Stimulated activated naive CD8-positive, alpha-beta T cell treated with anti-CD3 and anti-CD28 coated beads, Interleukin-15, amount 100 ng/mL, for 72 hours (primary cell): ENCODE measurements at places on chromosomes 5 and 9.

DNA sequence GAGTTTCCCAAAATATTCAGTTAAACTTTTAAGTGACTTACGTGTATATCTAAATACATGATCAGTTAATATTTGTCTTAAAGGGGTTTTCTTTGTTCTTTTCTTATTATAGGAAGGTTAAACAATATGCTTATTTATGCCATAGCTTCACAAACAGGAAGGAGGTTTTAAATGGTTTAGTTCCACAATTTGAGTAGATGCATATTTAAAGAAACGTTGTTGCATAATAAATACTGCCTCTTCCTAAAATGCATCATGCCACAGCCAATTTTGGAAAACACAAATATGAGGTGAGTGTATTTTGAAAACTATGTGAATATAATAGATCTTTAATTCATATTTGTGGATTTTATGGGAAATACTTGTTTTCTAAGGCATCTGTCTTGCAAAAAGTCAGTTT is 2.5 kb upstream of the ADRB2 start:
- no peak for DNase-seq

DNA sequence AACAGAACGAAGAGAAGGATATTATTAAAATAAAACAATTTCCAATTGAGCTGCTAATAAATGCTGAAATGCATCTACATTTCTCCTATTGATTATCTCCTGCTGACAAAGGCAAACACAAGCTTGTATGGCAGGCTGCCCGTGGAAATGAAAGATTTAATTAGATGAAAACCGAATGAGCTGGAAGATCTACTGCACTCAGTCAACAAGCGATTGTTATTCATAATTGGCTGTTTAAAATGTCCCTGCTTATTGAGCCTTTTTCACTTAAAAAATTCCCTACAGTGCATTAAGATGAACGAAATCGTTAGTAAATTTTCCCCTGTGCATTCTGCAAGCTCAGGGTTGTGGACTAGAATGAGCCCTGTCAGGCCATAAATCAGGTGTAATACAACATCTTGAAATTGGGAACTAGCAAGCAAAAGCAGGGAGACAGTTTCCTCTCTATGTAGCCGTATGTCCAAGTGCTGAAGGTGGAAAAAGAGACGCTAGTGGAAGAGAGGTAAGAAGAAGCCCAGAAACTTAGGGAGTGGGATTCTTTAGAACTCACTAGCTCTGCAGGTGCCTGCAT is 28.5 kb upstream of the KIF4B start:
- DNase-seq = no peak

- no peak for DNase-seq
Observed at GRCh38 chr5:152987131-152987530, 503.3 kb upstream of the GRIA1 start.

- DNase-seq = no peak
Observed at GRCh38 chr5:59769832-59770231, 123.7 kb downstream of the PDE4D start.

DNA sequence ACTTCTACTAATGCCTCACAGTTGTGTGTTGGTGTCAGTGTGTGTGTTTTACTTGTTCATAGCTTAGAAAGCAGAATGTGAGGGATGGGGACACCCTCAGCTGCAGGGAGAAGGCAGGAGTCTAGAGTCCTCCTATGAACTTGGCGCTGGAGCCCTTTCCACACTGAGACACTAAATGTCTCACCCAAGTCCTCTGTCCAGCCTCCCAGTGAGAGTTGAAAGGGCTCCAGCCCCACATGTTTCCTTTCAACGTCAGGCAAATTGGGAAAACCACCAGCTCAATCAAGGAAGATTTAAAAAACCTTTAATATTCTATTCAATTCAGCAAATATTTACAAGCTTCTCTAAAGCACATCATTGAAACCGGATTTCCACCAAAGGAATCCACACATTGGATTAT is 167.6 kb upstream of the MSX2 start:
- no peak for DNase-seq

GRCh38 chr5:37900692-37901091 is 60.9 kb upstream of the GDNF start:
- DNase-seq = no peak

- no peak for DNase-seq
Observed at GRCh38 chr9:108053555-108054061, 564.0 kb upstream of the KLF4 start.

GRCh38 chr5:100131161-100131560 is 404.0 kb upstream of the FAM174A start:
- no peak for DNase-seq

GRCh38 chr5:64690417-64691151 is at the start of gene SHISAL2B:
Gene SHISAL2B (plus strand): TSS chr5:64690503. CDS start chr5:64690624, 121 bp downstream.
- DNase-seq = no peak

- peak; percentile 71 for DNase-seq
Observed at GRCh38 chr9:99118782-99119466, 14.0 kb downstream of the TGFBR1 start.

DNA sequence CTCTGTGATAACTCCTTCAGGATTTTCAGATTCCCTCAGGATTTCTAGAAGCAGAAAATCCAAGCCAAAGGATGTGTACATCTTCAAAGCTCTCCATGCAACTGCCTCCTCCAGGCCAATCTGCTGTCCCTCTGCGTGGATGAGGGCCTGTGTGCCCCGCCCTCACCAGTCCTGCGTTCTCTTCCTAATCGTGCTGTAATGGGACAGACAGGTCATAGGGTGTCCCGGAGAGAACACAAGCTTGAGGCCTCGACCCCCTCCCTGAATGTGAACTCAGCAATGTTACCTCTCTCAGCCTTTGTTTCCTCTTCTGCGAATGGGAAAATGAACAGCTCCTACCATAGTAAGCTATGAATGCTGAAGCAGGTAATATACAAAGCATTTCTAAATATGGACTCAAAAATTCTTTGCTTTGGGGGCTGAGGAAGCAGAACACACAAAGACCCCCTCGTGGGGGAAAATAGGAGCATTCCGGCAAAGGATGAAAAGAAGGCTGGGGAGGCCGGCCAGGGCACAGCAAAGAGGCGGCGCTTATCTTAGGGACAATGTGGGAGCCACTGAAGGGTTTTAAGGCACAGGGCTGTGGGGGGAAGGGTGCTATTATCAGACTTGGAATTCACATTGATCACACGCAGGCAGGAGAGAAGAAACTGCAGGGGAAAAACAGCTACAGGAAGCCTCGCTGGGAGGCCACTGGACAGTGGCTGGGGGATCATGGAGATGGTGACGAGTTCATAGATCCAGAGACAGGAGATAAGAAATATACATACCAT is 57.2 kb upstream of the FBXW11 start:
- DNase-seq = no peak
